ENCODE measurements at places on chromosomes 7 and 10.

- no peak for DNase-seq
Measured at GRCh38 chr10:11179516-11180105, 161.9 kb downstream of the CELF2 start.

DNA sequence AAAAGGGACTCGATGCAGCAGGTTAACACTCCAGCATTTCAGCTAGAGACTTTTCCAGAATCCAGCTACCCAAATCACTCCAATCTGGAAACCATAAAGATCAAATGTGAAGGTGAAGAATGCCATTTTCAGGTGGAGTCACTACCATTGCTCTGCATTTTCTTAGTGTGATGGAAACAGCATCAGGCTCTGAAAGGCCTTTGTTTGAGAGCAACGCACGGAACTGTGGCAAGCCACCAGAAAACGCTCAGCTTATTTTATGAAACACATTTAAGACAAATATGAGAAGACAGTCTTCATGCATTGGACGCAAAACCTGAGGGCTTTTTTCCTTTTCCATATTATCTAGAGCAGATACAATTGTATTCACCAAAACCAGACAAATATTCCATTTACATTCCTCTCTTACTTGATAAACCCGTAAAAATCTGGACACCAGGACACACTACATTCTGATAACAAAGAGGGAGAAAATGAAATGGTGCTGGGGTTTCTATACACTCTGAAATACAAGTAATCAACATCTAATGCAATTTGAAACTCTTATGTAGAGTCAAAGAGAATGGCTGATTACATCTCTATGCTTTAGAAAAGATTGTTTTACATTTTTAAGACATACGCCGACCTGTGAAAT, 99.1 kb downstream of the NRP1 start:
- DNase-seq: no peak

- no peak for DNase-seq
Measured at GRCh38 chr7:21782996-21783395, 162.7 kb downstream of the CDCA7L start.

GRCh38 chr7:25624833-25625232, 396.5 kb upstream of the NPVF start:
- no peak for DNase-seq

- no peak for DNase-seq
Measured at GRCh38 chr7:108421720-108422331, 34.4 kb downstream of the NRCAM start.

GRCh38 chr7:65265933-65266519, 107.6 kb upstream of the ZNF92 start:
- no peak for DNase-seq

- no peak for DNase-seq
Measured at GRCh38 chr10:7501157-7501556, 90.3 kb upstream of the SFMBT2 start.
